Activated CD4-positive, alpha-beta memory T cell treated with anti-CD3 and anti-CD28 coated beads, Interleukin-2, amount 10 ng/mL, durations not matched to agents 7 days and 5 days (primary cell): ENCODE measurements at places on chromosomes 5 and 9.

GRCh38 chr9:109604781-109605180 is 106.7 kb upstream of the PTPN3 start:
- DNase-seq, result no peak

DNA sequence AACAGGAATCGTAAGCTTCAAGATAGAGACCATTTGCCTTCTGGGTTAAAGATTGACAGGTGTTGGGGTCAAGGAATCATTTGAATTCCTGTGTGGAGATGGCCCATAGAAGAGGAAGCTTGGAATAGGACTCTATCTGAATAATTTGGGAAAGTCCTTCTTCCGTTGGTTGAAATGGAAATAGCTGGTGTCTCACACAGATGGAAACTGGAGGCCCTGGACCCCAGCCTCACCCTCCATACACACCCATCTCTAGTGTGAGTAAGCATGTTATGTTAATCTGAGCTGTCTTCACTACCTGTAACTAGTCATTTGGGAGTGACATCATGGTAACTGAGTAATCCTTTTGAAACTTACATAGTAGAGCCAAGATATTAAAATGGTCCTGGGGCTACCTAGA is 184.4 kb downstream of the CD180 start:
- no peak for DNase-seq

DNA sequence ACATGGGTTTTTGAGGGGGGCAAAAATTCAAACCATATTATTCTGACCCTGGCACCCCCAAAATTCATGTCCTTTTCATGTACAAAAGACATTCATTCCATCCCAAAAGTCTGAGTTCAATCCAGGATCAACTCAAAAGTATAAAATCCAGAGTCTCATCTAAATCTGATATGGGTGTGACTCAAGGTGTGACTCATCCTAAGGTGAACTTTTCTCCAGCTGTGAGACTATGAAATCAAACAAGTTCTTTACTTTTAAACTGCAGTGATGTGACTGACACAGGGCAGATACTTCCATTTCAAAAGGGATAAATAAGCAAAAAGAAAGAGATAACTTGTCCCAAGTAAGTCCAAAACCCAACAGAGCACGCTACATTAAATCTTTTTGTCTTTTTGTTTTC is 20.6 kb upstream of the CYLC2 start:
- DNase-seq, result no peak

GRCh38 chr5:18321262-18321942 is 687.1 kb downstream of the TAF11L14 start:
- no peak for DNase-seq

DNA sequence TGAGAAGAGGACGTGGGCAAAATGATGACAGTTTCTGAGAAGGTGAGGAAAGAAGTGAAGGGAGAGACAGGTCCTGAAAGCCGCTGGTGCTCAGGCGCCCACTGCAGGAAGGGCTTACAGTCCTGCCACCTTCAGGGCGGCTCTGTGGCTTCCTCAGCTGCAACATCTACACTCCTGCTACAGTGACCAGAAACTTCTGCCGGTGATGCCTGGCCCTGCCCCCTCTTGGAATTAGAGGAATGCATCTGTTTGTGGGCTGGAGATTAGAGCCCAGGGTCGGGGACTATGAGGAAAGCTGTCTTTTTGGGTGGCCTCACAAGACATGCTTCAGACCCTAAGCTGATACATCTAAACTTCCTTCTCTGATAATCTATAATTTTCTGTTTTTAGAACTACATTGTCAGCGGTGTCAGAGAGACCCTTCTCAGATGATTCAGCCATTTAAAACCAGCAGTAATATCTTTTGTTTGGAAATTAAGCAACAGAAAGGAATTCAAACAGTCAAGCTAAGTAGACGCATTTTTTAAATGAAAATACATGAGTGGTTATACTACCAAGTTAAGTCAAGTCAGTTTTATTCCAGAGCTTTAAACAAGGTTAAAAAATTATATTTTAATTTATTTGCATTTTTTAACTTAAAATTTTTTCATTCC is 30.4 kb downstream of the PRDM6 start:
- no peak for DNase-seq

DNA sequence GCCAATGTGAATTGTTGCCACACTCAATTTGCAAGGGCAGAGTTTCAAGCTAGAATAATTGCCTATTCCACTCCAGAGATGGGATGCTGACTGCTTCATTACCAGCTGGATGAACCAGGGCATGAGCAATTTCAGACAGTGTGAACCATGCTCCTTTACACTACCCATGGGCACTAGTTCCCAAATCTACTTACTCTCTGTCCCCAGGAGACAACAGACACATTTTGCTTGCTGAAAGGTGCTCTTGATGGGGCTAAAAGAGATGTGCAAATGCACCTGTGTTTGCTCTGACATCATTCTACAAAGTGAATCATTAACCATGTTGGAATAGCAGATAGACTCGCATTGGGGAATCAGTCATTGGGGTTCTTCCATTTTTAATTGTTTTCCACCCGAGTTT is 522.3 kb upstream of the NUDT12 start:
- DNase-seq, result no peak

DNA sequence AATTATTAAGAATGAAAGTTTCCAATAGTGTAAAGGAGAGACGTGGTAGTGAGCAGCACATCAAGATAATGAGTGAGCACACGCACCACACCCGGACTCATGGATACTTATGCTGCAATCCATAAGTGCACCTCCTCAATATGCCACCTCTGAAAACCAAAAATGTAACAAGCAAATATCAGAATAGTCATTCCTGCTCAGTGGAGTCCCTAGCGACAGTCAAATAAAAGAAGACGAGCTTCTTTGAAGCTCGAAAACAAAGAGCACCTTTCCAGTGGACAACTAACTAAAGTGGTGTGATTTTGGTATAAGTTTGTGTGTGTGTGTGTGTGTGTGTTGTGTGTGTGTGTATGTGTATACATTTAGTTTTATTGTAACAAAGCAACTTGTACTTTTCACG is 241.3 kb downstream of the DEPDC1B start:
- no peak for DNase-seq

DNA sequence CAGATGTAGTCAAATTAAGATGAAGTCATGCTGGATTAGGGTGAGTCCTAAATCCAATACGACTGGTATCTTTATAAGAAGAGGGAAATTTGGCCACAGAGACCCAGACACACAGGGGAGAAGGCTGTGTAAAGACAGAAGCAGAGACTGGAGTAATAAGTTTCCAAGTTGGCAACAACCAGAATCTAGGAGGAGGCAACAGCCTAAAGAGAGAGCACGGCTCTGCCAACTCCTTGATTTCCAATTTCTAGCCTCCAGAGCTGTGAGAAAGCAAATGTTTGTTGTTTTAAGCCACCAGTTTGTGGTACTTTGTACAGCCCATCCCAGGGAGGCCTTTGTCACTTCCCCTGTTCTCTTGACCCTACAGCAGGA is 74.4 kb downstream of the ATG10 start:
- DNase-seq, result no peak

DNA sequence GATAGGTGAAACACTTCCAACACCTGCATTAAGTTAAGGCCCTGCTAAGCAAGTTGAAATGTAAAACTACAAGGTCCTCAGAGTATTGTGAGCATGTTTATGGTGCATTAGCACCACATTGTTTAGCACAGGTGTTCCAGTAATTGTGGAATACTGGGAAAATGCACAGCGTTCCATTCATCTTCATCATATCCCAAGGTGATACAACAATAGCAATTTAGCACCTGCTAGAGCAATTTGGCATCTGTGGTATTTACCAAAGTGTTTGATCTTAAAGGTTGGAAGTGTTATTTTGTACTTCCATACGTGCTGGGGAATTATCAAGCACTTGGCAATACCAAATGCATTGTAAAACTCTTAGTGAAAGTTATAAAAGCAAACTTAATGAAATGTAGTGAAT is 266.8 kb downstream of the CYLC2 start:
- DNase-seq, result no peak

GRCh38 chr9:35835216-35835632 is 6.2 kb downstream of the TMEM8B start:
- peak; percentile 29 for DNase-seq

DNA sequence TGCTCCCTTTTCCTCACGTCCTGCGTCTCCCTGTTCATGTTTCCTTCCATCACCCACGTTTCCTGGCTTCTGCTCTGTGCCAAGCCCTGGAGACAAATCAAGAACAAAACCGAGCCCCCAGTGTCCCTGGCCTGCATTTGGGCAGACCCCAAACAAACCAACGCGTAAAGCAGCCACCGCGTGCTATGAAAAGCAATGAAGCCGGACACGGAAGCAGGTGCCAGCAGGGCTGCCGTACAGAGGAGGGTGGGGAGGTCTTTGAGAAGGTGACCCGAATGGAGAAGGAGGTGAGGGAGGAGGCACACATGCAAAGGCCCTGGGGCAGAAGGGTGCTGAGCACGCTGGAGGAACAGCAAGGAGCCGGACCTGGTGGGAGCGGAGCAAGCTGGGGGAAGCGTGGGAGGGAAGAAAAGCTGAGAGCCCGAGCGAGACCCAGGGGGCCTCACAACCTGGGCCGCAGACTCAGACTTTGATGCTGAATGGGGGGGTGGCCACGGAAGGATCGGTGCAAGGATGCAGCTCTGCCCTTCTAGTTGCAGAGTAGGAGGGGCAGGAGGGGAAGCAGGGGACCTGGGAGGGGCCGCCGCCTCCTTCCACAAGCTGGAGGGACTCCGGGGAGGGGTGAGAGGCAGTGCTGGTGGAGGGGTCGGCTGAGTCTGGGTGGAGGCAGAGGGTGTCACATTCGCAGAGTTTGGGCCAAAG is 1.4 kb upstream of the QSOX2 start:
- DNase-seq, result no peak

DNA sequence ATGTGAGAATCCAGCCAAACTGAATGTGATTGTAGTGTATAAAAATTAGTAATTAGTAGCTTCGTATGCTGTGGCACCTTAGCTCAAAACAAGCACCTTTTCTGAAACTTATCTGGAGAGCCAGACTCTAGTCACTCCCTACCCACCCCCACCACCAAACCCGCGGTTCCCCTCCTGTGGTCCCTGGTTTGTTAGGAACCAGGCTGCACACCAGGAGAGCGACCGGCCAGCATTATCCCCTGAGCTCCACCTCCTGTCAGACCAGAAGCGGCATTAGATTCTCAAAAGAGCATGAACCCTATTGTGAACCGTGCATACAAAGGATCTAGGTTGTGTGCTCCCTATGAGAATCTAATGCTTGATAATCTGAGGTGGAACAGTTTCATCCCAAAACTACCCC is 498.6 kb downstream of the CHSY3 start:
- DNase-seq, result no peak

DNA sequence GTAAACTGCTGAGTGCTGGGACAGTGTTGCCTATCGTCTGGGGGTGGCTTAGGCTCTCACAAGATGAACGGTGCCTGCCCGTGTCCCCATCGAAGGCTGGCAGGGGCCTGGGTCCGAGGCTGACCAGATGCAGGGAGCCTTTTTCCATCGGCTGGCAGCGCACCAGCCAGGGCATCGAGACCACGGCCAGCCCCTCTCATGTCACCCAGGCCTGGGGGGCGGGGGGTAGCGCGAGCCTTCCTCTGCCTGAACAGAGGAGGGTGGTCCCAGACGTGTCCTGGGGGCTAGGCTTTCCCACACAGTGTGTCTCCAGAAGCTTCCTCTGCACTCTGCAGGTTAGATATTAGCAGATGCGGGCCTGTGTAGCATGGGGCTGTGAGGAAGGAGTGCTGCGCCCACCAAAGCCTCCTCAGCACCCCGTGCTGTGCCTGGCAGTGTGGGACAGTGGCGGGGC is 17.3 kb downstream of the FGD3 start:
- no peak for DNase-seq

DNA sequence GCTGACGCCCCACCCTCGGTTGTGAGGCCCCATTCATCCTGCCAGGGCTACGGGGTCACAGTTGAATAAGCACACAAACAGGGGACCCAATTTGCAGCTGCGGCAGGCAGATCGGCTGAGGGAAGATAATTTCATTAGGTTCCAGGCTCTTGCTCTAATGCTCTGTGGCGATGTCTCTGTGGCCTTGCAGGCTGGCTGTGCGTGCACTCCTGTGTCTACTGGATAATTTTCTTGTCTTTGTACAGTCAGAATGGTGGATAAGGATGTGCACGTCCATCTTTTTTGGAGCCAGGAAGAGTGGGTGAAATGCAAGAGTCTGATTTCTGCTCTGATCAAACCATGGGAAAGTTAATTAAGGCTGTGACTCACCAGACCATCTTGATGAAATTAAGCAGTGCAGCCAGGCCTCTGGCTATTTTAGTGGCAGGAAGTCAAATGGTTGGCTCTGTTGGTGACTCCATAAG is 39.2 kb downstream of the NSG2 start:
- no peak for DNase-seq

DNA sequence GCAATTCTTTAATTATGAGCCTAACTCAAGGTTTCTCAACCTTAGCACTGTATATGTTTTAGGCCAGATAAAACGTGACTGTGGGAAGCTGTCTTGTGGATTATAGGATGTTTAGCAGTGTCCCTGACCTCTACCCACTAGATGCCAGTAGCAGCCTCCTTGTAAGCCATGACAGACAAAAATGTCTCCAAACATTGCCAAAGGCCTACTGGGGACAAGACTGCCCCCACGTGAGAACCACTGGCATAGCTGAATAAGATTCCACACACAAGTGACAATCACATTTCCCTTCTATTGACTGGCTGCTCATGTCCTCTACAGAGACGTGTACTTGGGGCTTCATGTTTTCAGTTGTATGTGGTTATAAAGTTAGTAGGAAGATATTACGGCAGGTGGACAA is 55.4 kb downstream of the GOLM1 start:
- no peak for DNase-seq

DNA sequence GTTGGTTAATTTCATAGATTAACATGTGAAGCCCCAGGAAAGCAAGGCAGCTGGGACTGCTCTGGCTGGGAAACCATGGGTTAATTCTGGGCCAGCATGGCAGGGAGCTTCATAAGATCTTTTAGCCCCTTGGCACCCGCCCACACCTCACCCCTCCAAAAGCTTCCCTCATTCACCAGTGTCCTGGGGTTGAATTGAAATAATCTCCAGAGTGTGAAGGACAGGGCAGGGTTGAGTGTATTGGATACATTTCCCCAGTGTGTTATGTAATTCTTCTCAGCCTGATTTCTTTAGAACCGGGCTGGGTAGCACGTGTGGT is 19.4 kb downstream of the WNT8A start:
- DNase-seq, result no peak

GRCh38 chr9:21679432-21679831 is 123.0 kb upstream of the MTAP start:
- no peak for DNase-seq

DNA sequence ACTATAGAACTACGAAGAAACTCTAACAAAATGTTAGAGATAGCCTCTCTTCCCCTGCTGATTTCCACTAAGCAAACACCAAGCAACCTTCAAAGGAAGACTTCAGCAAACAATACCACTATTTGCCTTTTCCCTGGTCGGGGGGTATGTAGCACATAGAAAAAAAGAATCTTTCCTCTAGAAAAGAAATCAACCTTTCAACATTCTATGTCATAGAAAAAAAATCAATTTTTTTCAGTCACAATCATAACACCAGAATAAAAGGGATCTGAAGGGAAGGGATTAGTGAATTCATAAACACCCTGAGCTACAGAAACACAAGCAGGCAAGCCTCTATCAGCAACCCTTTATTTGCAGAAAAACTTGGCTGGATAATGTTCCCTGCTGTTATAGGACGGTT is 15.3 kb downstream of the ABCA1 start:
- no peak for DNase-seq

- no peak for DNase-seq
Observed at GRCh38 chr9:99119976-99120655, 15.2 kb downstream of the TGFBR1 start.
